ENCODE measurements at places on chromosomes 2 and 18.
A peak's percentile ranks its signal among the peaks of the same experiment; 100 is the strongest.

DNA sequence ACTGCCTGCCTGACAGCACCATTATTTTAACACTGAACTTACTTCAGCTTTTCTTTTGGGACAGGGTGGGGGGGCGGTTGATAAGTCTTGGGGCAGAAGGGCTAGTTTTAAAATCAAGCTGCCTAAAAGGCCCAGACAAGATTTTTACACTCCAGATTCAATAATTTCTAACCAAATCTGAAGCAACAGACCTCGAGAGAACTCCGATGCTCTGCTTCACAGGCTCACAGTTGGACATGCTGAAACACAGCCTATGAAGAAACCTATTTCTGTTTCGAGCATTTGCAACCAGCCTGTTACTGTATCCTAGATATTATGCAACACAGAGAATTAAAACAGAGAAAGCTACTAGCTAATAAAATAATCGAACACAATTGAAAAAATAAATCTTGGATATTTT lies 1.3 kb upstream of the MYT1L start:
- DNase-seq = no peak

DNA sequence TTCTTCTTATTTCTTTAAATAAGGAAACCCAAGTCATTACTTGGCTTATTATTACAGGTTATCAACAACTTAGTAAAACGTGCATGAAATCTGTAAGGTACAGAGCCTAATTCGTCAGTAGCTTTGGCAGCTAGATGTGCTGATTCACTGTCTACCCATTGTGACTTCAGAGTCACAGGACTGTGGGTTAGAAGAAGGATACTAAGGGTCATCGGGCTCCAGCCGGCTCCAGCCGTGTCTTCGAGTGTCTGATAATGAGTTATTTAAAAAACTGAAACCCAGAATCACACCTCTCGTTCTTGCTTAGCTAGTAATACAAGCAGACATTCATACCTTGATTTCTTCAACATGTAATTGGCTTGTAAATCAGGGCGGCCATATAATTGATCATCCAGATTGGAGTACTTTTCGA lies 170.5 kb downstream of the FMNL2 start:
- no peak for DNase-seq

DNA sequence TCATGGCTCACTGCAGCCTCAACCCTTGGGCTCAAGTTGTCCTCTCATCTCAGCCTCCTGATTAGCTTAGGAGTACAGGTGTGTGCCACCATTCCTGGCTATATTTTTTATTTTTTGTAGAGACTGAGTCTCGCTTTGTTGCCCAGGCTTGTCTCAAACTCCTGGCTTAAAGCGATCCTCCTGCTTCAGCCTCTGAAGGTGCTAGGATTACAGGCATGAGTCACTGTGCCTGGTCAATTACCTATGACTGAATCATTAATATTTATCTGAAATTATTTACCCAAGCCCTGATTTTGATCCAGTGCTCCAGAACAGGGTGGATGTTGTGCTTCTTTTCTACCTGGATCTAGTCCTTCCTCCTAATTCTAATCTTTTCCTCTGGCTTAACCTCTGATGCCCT lies 87.8 kb downstream of the MAP2 start:
- DNase-seq = no peak

DNA sequence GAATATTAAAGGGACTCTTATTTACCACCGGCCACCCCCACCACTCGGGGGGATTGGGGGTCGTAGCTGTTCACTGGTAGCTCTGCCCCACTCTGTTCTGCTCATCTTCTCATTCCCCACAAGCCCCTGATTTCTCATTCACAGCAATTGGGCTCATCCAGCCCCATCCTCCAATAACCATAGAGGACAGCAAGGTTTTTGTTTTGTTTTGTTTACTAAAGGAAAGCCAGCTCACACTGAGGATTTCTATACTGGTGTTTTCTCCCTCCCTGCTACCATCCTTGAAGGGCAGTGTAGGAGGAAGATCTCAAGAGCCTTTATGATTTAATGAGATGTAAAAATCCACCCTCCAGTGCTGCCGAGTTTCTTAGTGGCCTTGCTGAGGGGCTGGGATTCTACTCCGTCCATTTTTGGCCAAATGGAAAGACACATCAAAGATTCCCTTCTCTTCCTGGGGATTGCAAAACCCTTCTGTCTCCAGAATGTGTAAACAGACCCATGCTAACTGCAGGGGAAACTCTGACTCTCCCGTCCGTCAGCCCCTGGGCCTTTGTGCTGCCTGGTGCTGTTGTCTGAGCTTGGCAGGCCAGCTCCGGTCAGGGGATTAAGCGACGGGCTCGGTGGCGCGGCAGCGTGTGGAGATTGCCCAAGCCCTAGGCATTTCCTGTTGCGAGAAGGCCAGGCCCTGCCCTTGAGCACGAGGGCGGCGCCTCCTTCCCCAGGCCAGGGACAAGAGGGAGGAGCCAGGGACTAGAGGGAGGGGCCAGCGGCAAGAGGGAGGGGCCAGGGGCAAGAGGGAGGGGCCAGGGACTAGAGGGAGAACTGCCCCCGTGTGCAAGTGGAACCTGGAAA lies 165.0 kb downstream of the ANTXR1 start:
- DNase-seq = peak; percentile 96

- DNase-seq = no peak
Measured at GRCh38 chr2:40144022-40144421, 307.9 kb downstream of the SLC8A1 start.

DNA sequence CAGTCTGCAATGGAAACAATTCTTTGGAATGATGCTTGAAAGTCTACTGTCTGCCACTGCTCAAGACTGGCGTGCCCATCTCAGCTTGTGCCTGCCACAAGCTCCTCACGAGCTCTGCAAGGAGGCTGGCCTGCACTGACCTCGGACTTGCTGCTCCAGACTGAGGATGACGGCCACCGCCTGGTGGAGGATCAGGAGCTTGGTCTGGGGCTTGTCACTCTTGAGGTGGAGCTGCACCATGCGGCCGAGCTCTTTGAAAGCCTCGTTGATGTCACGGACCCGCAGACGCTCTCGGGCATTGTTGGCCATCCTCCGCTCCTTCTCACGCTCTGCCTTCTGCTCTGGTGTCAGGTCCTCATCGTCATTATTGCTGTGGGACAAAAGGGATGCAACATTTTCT lies 269.4 kb upstream of the CCDC68 start:
- DNase-seq = peak; percentile 50

DNA sequence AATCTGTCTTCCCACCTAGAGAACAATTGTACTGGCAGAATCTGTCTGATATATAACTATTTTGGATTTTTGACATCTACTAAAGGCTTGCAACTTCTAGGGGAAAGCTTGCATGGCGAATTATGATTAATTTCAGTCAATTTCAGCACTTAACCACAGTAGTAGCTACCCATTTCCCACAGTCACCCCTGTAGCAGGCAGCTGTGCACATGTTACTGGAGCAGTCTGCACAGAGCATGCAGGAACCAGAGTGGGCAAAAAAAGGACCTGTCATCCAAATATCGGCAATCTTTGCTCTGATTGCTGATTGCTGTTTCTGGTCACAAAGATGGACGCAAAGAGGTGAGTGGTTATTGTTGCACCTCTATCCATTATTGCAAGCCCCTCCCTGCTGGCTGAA lies 473.3 kb downstream of the SPAG16 start:
- no peak for DNase-seq

DNA sequence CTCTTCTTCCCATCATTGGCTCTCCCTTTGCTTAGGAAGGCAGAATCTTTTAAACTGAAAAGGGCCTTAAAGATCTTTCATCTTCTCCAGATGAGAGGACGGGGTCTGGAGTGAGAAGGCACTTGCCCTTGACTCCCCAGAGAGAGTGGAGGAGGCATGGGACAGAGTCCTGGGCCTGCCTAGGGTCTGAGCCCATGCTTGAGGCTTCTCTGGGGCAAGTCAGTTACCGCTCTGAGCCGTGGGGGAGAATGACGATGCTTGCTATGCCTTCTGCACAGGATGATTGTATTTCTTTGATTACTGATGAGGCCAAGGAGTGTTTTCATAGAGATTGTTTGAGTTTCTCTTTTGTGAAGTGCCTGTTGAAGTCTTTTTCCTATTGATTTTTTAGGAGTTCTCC lies 921 bp downstream of the PLB1 start:
- no peak for DNase-seq

DNA sequence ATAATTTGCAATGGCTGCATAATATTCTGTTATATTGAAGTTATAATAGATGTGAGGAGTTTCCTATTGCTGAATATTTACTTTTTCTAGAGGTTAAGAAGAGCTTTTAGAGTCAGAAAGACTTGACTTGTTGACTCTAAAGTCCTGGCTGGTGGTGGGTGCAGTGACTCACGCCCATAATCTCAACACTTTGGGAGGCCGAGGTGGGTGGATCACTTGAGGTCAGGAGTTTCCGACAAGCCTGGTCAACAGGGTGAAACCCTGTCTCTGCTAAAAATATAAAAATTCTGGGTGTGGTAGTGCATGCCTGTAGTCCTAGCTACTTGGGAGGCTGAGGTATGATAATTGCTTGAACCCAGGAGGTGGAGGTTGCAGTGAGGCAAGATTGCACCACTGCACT lies 33.9 kb upstream of the ATIC start:
- DNase-seq = no peak

- no peak for DNase-seq
Measured at GRCh38 chr2:137960223-137960622, 4.0 kb upstream of the HNMT start.

- DNase-seq = no peak
Measured at GRCh38 chr2:174138161-174138560, 110.2 kb downstream of the OLA1 start.

DNA sequence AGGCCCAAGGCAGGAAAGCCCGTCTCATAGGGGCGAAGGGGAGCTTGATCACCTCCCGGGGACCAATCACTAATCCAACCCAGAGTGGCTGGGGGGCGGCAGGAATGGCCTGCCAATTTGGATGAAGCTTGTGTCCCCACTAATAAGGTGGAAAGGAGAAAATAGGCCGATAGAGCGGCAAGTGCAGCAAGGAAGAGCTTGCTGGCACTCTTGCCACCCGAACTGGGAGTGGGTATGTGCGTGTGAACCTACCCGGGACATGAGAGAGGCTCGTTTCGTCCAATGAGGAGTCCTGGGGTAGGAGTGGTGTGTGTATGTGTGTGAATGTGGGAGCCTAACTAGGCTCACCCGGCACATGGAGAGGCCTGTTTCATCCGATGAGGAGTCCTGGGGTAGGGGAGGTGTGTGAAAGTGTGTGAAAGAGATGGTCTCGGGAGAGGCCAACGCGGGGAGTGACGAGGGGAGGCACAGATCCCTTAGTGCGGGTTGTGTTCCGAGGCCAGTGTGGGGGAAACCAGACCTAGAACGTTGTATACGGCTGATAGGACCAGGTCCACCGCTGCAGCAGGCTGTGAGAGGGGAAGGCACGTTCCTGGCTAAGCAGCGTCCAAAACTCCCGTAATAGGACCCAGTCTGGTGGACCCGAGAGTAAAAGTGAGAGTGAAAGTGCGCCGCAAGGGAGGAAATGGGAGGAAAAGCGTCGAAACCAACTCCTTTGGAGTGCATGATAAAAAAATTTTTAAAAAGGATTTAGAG lies 47.1 kb upstream of the SELENOI start:
- peak; percentile 56 for DNase-seq

DNA sequence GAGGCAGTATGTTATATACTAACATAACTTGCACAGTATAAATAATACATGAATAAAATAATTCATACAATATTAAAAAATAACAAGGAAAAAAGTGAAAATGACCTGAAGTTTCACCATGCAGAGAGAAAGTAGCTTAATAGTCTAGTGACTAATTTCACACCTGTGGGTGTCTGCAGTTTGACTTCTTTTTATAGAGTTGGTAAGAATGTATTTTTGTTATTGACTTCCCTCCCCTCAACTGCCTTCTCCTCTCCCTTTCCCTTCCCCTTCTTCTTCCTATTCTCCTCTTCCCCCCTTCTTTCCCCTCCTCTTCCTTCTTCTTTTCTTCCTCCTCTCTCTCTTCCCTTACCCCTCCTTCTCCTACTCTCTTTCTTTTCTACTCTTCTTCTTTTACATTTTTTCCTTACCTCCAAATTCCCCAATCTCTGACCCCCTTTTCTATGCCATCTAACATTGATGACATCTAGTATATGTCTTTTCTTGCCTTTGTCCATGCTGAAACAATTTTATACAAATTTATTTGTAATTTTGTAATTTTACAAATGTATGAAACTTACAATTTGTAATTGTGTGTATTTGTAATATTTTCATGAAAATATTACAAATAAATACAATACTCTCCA lies 3.1 kb downstream of the DNAH6 start:
- DNase-seq = no peak

DNA sequence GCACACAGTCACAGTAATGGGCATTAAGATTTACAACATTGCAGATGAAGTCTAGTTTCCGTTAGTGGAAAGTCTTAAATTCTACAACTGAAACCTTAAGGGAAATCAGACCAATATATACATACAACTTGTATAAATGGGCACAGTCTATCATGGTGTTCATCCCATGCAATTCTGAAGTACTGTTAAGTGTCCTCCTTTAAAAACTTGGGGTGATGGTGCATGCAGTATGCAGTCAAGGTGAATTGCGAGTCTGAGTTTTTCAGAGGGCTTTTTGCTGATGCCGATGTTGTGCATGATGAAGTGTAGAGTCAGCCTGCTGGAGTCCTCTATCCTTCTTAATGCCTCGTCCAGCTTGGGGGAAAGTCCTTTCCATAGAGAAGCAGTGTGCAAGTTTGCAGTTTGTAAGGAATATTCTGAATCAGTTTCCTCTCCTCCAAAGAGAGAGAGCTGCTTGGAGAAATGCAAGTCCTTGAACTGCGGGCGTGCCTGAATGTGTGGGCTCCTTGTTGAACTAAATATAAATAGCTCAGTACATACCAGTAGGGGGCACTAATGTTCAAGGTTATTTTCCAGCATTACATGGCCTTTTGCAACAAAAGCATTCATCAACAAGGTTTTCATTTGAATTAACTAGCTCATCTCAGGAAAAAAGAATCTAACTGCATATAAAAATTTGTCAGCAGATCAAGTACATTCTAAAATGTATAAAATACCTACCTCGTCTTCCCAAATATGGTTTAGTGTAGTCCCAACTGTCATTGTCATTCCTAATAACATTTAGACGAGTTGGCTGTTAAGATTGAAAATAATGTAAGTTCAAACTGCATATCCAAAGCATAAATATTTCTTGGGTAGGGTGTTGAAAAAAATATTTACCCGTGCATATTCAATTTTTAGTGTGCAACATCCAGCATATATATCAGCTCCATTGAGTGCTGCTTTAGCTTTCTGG lies 21.3 kb downstream of the HNRNPLL start:
- no peak for DNase-seq

DNA sequence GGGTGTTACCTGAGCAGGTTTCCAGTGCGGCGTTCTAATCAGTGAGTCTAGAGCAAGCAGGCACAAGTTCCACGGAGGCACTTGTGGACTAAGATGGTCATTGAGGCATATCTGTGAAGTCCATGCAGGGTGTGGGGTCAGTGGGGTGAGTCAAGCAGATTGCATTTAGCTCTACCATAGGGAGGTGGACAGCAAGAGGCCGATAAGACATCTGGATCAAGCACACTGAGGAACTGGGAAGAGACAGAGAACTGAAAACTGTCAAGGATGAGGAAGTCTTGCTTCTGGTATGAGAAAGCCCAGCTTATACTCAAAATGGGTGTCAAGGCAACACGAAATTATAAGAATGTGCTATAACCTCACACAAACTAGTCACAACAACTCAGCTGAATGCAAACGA lies 61.2 kb upstream of the SLC39A10 start:
- DNase-seq = no peak

GRCh38 chr2:158507679-158508078 lies 50.9 kb downstream of the PKP4 start:
- DNase-seq = no peak
